ENCODE measurements at places on chromosomes 7 and 10.

- DNase-seq: no peak
Observed at GRCh38 chr7:132933072-132933458, 148.8 kb downstream of the CHCHD3 start.

DNA sequence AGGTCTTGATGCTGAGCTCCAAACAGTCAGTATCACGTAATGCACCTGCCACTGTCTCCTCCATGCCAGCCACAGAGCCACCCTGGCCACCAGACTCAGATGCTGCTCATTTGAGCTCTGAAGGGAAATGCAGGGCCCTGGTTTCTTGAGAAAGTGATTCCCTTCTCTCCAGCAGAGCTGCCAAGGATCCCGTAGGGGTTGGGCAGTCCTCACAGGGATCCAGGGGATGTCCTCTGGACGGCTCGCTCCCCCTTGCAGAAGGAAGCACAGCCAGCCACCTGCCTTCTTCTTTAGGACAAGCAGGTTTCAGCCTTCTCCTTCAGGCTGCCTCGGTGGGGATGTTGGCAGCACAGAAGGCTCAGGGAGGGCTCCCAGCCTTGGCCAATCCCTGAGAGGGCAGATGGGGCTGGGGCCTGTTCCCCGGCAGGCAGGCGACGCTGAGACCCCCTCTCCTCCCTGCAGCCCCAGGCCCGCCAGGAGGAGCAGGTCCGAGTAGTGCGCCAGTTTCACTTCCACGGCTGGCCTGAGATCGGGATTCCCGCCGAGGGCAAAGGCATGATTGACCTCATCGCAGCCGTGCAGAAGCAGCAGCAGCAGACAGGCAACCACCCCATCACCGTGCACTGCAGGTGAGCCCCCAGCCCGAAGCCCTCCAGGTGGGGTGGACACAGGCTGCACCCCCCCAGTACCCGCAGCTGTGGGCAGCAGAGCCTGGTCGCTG is 48.9 kb downstream of the MKI67 start:
- no peak for DNase-seq

GRCh38 chr7:25073451-25073850 is 51.6 kb downstream of the CYCS start:
- no peak for DNase-seq

DNA sequence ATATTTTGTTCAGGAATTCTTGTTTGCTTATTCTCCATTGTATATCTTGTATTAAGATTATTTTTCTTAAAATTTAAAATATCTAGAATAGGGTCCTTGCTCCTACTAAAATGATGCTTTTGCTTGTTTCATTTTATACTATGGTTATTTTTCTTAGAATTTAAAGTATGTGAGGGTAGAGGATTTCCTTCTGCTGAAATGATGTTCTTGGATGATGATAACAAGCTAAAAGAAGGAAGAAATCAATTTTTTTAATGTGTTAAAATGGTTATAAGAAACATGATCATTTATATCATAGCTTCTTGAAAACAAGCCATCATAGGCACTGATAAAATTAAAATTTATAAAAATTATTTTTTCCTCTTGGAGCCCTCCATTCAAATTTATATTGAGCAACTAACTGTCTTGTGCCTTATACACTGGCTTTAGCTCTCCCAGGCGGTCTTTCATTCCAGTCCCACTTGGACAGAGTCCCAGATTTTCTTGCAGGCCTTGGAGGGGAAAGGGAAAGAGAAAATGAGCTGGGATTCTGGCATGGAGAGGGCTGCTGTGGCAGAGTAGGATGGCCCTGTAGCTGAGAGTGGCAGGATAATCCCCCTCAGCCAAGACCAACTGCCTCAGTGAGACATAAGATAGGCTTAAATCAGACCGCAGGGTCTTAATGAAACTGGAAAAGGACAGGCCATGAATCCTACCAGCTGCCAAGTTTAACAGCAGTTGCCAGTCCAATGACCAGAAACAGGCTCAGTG is 60.2 kb downstream of the DNAJB9 start:
- DNase-seq: no peak

DNA sequence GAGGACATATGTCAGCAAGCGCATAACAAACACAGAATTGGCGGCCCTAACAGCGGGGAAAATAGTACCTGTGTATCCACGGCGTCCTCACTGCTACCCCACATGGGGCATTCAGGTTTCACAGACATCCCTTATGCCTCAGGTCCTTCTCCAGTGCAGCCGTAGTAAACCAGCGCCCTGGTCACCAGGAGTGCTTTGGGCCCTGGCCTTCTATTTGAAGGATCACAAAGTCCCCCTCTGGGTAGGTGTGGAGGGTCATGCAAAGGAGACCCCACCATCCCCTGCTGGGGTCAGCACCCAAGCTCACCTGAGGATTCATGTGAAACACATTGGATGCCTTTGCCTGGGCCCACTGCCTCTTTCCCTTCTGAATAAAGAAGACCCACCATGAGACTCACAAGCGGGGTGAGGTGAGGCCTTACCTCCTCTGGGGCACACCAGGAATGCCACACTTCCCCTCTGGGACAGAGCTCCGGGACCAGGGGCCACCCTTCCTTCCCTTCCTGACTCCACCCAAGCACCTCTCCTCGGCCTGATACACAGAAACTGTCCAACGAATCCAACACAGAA is 18.8 kb downstream of the CLRN3 start:
- DNase-seq: no peak

DNA sequence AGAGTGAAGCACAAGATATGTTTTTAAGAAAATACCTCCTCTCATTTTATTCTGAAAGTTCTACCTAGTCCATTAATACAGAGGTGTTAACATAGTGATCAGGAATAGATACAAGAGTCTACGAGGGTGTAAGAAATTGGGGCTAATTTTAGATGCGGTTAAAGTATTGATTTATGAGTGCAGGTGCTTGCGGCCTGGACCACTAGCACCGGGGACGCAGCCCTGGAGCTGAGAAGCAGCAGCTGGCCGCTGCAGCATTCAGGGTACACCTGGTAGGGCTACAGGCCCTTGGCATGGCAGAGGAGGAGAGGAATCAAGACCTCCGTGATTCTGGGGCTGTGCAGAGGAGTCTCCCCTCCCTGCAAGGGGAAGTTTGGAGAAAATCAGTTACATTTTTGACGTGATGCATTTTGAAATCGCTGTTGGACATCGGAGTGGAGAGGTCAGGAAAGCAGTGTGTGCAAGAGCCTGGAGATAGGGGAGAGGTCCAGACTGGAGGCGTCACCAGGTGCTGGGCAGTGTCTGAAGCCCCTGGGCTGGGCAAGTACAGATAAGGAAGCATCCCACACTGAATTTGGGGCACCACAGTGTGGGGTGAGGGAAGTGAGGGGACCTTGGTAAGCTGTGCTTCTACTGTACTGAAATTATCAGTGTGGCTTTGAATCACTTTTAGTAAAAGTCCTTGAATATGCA is 112.3 kb downstream of the VWC2 start:
- no peak for DNase-seq

DNA sequence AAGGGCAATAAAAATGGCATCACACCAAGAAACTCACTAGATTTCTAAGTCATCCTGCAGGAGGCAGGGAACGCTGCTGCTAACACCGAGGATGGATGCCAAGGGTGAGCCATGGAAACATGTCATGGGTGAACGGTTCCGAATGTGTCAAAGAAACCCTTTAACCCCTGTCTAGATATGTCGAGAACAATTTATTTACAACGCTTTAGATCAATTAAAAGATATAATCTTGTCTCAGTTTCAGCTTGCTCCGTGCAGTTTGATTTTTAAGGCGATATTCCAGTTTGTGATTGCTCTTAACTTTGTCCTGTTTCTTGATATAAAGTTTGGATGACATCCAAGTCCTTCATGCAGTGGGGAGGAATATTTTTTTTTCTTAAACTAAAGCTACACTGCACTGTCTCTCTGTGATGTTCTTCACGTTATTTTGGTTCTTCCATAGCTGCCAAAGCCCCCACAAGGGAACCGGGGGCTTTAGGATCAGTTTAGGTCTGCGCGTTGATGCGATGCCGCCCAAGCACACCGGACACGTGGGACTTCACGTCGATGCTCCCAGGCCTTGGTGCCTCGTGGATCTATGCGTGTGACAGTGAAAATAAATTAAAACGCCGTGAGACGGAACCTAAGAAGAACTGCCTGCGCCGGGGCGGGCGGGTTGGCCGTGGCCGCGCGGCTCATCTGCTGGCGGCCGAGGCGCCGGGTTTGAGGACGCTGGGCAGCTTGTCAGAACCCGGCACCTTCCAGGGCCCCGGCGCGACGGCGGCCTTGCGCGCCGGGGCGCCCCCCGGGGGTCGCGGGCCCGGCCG is 220.3 kb downstream of the PHTF2 start:
- DNase-seq: no peak

DNA sequence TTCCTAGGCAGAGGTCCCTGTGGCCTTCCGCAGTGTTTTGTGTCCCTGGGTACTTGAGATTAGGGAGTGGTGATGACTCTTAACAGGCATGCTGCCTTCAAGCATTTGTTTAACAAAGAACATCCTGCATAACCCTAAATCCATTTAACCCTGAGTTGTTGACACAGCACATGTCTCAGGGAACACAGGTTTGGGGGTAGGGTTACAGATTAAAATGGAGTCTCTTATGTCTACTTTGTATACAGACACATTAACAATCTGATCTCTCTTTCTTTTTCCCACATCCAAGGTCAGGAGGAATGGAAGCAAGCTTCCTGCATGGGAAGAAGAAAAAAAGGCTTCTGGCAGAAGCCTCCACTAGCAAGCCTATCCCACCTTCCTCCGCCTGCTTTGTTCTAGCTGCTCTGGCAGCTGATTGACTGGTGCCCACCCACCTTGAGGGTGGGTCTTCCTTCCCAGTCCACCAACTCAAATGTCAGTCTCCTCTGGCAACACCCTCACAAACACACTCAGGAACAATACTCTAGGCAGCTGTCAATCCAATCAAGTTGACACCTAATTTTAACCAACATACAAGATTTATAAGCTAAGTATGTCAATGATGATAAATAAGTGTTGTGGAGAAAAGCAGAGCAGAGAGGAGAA is 176.5 kb upstream of the CCZ1B start:
- DNase-seq: no peak

GRCh38 chr7:138545123-138545522 is 85.1 kb downstream of the TRIM24 start:
- no peak for DNase-seq

GRCh38 chr7:44393238-44394111 is 68.1 kb upstream of the CAMK2B start:
- DNase-seq: no peak

DNA sequence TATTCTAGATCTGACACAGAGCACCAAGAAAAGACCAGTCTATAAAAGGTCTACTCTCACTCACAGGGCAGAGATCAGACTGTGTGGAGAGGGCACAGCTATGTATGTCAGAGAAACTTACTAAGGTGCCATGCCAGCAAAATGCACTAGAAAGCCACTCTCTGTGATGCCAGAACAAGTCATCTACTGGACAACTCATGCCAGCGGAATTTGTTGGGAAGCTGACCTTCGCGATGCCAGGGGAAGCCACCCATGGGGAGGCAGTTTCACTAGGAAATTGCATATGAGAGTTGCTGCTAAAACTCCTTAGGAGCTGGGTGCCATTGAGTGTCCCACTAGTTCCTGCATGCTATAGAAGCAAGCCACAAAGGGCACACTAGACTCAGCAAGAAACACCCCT is 58.5 kb downstream of the MICU1 start:
- no peak for DNase-seq

All from stimulated activated CD8-positive, alpha-beta memory T cell treated with anti-CD3 and anti-CD28 coated beads, Interleukin-12 subunit alpha, Interleukin-12 subunit beta, amount 100 ng/mL, for 1 hour (primary cell).